Dermis blood vessel endothelial cell (primary cell): ENCODE measurements at places on chromosomes 5 and 9. TPM values are rescaled to one million over a fixed set of nuclear protein-coding genes. Genes with fewer than 3 reads are reported as not detected.

The FGD3 gene
- 0.17 TPM in 1 of 2 replicates, not detected in the other for total RNA-seq

The TAF11L3 gene
- not detected in 2 replicates for total RNA-seq

The WNT8A gene
- total RNA-seq, result not detected in 2 replicates

The NR2F1 gene
- total RNA-seq, result 34.7 and 98.7 TPM in 2 replicates

The NUTM2F gene
- not detected in 2 replicates for total RNA-seq

The GDA gene
- total RNA-seq, result 0.17 and 0.19 TPM in 2 replicates

The CCL19 gene
- total RNA-seq, result not detected in 2 replicates

The CFAP157 gene
- not detected in 2 replicates for total RNA-seq

The CCNJL gene
- 8.0 and 10.4 TPM in 2 replicates for total RNA-seq

The SEMA6A gene
- total RNA-seq, result 21.1 and 38.1 TPM in 2 replicates

The NMUR2 gene
- total RNA-seq, result not detected in 2 replicates

The SH3TC2 gene
- total RNA-seq, result 18.0 and 60.6 TPM in 2 replicates

The C9orf40 gene
- 4.1 and 4.7 TPM in 2 replicates for total RNA-seq

The SOHLH1 gene
- 0.05 TPM in 1 of 2 replicates, not detected in the other for total RNA-seq

The PCDHB10 gene
- total RNA-seq, result 0.51 and 0.70 TPM in 2 replicates

The PCDH12 gene
- total RNA-seq, result 48.2 and 60.9 TPM in 2 replicates

The NUDT12 gene
- 3.4 and 4.6 TPM in 2 replicates for total RNA-seq

The ISOC1 gene
- 10.9 and 13.6 TPM in 2 replicates for total RNA-seq

The CRB2 gene
- total RNA-seq, result not detected in 2 replicates

The ABLIM3 gene
- 29.8 and 41.3 TPM in 2 replicates for total RNA-seq

The DBH gene
- not detected in 2 replicates for total RNA-seq

The PAEP gene
- not detected in 2 replicates for total RNA-seq

The RECK gene
- total RNA-seq, result 22.0 and 37.5 TPM in 2 replicates

The SCAI gene
- 8.9 and 13.6 TPM in 2 replicates for total RNA-seq

The PTGDS gene
- 0.17 and 0.60 TPM in 2 replicates for total RNA-seq

The DNAH5 gene
- total RNA-seq, result 0.17 and 0.33 TPM in 2 replicates

The NUTM2G gene
- not detected in 2 replicates for total RNA-seq

The GABBR2 gene
- total RNA-seq, result 0.68 and 1.7 TPM in 2 replicates

The BTNL3 gene
- total RNA-seq, result not detected in 2 replicates

The GPX3 gene
- total RNA-seq, result 16.8 and 22.8 TPM in 2 replicates

The MARCHF3 gene
- total RNA-seq, result 65.9 and 84.4 TPM in 2 replicates

The FEM1C gene
- total RNA-seq, result 15.0 and 19.3 TPM in 2 replicates

The HK3 gene
- not detected in 2 replicates for total RNA-seq
